ENCODE measurements at places on chromosomes 2 and 18.

GRCh38 chr2:221431477-221431876, 140.6 kb downstream of the EPHA4 start:
- DNase-seq, result no peak

DNA sequence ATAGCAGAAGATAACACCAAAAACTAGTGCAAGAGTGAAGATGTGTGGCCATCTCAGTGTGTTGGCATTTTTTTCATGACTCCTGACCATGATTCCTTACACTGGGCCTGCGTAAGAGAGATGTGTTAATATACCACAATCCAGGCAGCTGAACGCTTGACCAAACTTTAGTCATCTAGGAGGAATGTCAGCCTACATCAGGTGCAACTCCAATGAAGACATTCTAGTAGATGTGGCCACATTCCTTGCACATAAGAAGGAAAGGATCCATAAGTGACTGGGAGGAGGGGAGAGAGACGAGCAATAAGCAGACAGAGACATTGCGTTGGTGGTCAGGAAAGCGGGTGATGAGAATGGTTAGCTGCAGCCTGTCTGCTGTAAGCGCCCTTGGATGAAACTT, 42.6 kb downstream of the CYRIA start:
- DNase-seq, result no peak

DNA sequence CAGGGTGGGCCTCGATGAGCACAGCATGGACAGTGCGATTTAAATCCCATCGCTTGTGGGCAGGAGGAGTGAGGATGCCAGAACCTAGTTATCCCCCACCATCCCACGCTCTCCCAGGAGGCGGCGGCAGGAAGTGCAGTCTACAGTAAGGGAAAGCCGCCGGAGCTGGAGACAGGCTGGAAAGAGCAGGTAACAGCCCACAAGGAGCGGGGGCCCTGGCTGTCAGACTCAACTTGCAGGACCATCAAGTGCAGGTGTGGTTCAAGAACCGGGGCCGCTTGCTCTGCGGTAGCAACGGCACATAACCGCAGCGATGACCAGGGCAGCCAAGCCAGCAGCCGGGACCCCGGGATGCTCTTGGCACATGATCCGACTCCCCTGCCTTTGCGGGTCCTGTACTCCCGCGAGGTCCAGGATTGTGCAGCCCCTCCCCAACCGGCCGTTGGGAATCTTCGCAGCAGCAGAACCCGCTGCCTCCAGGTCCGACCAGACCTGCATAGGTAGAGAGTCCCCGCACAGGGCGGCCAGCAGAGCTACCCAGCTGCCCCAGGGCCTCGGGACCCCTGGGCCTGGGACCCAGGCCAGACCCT, 82.1 kb downstream of the BIN1 start:
- no peak for DNase-seq

- DNase-seq, result peak; percentile 80
Measured at GRCh38 chr18:13376841-13377351, 158.3 kb downstream of the LDLRAD4 start.

DNA sequence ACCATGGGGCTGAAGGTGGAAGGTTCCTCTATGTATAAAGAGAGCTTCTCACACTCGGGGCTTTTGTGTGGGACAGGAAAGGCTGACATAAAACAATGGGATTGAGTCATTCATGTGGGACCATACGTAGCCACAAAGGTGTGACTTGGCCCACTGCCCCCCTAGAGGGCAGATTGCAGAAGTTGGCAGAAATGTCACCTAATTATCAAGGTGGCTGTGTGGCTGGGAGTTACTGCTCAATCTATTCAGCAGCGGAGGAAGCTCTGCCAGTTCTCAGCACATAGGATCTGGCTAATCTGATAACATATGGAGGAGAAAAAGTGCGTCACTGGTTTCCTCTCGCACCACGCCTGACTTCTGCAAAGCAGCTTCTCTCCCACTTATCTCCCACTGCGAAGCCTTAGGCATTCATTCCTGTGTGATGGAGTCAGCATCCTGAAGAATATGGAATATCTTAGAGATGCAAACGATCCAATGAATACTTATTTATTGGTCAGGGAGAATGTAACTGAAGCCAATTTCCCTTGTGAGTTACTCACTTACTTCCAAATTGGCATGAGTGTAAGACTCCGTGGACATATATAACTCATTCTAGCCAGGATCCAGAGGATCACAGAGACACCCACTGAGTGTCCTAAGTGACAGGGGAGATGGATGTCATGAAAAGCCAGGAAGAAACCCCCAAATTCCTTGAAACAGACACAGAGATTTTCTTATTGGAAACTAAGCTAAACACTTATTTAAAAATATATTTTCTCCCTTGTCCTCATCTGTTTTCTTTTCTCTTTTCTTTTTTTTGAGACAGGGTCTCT, 344.8 kb downstream of the TGIF1 start:
- no peak for DNase-seq

GRCh38 chr18:50644146-50644545, 84.3 kb downstream of the MAPK4 start:
- DNase-seq, result no peak

DNA sequence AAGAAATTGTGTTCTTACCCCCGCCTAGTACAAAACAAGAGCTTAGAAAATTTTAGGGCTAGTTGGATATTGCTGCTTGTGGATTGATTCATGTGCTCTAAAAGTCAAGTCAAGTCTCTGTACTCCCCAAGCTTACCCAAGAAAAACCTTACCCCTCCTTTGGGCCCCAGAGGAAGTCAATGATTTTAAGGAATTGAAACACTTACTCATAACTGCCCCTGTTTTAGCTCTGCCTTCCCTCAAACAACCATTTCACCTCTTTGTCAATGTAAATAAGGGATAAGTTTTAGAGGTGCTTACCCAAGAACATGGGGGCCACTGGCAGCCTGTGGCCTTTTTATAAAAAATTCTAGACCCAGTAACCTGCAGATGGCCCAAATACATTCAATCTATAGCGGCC, 136.6 kb upstream of the RMP24 start:
- DNase-seq, result no peak

- no peak for DNase-seq
Measured at GRCh38 chr2:2075875-2076529, 255.1 kb downstream of the MYT1L start.

GRCh38 chr2:181051861-181052522, 71.6 kb downstream of the UBE2E3 start:
- DNase-seq, result no peak

DNA sequence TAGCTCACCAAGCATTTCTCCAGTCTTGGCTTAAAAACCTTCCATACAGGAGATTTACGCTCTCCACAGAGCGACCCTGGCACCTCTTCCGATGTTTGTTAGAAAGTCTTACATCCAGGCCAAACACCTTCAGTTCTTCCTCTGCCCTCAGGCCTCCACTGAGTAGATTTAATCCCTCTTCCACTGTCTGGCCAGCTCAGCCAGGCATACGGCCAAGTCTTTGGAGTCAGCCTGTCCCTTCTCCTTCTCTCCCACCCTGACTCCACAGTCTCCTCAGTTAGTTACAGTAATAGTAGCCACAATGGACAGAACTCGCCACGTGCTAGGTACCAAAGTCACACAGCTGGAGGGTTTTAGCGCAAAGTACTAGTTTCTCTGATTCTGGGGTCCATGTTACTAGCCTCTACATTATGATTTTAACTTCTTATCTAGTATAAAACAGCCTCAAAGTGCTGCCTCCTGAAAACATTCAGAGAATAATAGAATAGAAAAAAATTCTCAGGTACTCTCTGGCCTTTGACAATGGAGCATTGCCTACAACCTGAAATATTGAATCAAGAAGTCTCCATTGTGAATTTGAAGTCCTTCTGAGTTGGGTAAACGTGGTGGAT, 39.5 kb downstream of the THNSL2 start:
- DNase-seq, result no peak

GRCh38 chr2:136378712-136379595, 261.0 kb upstream of the CXCR4 start:
- DNase-seq, result peak; percentile 71

- no peak for DNase-seq
Measured at GRCh38 chr2:181937473-181937872, 45.9 kb downstream of the ITPRID2 start.

GRCh38 chr2:124805060-124805459, 780.0 kb downstream of the CNTNAP5 start:
- DNase-seq, result no peak

DNA sequence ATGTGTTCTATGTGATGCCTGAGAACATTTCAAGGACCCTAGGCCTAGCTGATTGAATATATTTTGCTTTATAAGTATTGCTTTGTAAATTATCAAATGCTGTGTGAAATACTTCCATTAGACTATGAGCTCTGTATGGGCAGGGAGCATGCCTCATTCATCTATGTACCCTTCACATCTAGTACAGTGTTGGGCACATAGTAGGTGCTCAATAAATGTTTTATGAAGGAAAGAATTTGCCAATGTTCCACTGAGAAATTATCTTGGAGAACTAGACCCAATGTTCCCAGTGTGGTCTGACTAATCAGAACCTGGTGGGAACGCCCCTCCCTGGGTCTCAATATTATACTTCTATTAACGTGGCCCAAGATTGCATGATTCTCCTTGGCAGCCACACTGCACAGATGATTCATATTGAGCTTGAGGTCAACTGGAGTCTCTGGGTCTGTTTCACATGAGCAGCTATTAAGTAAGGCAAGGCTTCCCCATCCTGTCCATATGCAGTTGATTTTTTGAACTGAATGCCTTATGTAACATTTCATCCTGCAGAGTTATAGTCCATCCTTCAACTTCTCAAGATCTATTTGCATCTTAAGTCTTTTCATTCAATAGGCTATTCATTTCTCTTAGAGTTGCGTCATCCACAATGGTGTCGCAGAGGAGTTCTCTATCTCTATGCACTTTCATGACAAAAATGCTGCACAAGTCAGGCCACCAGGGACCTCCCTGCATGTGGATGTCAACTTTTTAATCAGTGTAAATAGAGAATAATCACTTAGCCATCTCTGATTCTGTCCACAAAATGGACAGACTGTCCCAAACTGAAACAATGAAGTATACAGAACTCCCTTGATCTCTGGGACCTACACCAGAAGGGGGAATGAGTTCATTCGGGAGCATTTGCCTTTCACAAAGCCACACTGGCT, 257.6 kb downstream of the CYP26B1 start:
- no peak for DNase-seq

- peak; percentile 53 for DNase-seq
Measured at GRCh38 chr2:196131949-196132925, 39.1 kb downstream of the STK17B start.

DNA sequence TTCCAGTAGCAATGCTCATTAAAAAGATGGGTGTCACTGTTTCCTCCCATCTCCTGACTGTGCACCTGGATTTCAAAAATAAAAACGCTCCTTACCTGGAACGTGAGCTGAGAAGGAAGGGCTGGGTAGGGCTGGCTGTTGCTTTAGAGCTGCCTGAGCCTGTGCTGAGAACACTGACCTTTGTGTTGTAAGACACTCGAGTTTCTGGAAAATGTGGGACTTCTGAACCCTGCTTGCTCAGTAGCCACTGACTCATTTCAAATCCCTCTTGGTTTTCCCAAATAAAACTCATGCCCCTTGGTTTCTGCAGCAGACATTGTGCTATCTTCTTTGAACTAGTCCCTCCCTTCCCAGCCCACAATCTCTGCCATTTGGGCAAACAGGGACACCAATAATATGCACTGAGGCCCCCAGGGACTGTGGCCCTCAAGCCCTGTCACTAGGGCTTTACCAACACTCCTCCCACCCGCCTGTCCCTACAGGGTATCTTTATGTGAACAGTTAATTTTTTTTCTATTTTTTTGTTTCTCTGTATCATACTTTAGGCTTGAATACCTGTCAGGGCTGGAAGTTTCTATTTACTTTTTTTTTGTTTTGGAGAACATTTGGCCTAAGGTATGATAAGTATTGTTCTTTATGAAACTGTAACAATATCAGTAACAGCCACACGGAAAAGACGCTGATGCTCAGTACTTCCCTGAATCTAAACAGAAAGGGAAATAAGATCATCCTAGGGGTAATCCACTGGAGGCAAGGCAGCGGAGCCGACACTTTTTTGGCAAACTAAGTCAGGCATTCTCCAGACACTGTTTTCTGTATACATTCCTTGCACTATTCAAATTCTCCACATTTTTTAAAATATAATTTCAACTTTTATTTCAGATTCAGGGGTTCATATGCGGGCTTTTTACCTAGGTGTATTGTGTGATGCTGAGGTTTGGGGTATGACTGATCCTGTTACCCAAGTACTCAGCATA, 280.2 kb downstream of the STK39 start:
- no peak for DNase-seq

GRCh38 chr2:121911036-121911435, 155.6 kb downstream of the TSN start:
- DNase-seq, result no peak

DNA sequence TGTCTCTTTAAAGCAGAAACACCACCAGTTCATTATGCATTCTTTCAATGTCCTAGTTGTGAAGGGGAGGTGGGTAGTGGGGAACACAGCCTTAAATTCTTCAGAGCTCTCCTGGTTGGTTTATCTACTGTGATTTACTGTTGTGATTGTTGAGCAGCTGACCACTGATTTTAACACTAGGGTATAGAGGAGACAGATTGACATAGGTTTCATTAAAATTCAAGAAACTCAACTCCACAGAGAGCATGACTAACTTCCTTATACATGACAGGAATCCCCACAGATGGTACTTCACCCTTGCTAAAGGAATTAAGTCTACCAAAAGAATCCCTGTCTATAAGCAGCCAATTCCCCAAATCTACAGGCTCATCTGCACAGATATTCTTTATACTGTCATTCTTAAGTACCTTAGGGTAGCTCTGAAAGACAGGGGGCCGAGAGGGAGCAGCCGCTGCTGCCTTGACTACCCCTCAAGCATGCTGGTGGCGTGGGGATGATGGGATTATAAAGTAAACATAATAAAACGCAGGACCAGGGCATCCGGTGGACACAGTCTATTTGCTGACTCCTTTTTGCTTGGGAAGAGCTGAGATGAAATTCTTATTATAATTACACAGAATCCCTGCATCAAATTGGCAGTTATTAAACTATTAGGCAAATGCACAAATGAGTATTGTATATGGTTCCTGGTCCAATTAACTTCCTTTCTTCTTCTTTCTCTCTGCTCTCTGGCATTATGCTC, 1377.6 kb upstream of the PIK3C3 start:
- no peak for DNase-seq

- no peak for DNase-seq
Measured at GRCh38 chr2:97932975-97933662, 62.6 kb downstream of the TMEM131 start.

DNA sequence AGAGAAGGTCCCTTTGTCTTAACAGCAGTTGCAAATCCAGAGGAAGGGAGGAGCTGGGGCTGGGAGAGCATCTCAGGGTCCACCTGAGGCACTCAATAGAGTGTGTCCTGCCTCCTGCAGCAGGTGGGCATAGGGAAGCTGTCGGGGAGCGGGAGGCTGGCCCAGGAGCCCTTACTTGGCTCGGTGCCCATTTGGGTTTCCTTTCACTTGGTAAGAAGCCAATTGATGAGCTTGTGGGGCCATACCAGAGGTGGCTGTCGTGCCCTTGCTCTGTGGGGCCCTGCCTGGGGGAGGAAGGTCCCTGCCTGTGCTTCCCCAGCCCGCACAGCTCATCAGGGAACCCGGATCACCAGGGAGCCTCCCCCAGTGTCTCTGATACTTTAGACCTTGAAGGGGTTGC, 229.7 kb downstream of the DYSF start:
- DNase-seq, result no peak

DNA sequence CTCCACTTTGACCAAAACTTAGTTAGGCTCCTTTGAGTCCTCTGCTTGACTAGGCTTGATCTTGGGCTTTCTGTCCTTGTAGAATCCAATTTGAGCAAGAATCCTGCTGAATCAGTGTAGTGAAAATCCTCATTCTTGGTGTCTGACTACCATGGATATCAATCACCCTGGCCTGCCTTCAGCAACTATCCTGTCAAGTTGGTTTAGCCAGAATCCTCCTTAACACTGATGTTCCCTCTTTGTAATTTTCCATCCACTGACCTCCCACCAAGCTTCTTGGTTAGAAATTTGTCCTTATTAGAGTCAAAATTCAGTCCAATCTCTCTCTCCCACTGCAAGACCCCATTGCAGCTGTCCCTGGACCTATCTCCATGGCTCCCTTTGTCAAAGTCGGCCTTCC, 494 bp upstream of the RBM45 start:
- DNase-seq, result no peak

Measured in central memory CD4-positive, alpha-beta T cell (primary cell).